CD4-positive, alpha-beta T cell (primary cell): ENCODE measurements at places on chromosomes 2 and 18.

DNA sequence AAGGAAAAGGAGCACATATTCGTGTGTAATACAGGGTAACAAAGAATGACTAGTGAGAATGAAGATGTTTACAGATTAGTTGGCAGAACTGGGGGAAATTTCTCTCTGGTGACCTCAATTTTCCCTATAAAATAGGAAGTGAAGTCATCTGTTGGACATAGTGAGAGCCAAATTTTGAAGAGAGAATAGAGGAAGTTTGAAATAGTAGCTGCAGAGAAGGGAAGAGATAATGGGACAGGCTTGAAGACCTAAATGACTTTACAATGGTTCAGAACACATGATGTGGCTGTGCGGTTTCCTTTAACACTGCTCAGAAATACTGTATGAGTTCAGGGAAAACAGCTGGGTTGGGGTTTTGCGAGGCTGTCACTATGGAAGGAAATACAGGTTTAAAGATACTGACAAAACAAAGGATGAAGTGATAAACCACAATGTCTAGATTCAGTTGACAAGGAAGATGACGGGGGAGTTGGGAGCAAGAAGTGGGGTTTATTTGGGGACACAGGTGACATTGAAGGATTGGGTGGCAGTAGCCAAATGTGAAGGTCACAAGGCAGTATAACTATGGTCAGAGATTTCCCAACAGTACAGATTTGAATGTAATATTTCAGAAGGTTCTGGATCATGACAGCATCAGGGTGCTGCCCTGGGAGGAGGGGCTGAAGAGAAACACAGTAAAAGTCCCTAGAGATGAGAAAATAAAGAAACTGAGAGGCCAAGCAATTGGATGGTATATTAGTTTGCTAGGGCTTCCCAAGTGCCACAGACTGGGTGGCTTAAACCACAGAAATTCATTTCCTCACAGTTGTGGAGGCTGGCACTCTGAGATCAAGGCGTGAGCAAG is 82.6 kb upstream of the TANK start:
- peak; percentile 18 for DNase-seq

DNA sequence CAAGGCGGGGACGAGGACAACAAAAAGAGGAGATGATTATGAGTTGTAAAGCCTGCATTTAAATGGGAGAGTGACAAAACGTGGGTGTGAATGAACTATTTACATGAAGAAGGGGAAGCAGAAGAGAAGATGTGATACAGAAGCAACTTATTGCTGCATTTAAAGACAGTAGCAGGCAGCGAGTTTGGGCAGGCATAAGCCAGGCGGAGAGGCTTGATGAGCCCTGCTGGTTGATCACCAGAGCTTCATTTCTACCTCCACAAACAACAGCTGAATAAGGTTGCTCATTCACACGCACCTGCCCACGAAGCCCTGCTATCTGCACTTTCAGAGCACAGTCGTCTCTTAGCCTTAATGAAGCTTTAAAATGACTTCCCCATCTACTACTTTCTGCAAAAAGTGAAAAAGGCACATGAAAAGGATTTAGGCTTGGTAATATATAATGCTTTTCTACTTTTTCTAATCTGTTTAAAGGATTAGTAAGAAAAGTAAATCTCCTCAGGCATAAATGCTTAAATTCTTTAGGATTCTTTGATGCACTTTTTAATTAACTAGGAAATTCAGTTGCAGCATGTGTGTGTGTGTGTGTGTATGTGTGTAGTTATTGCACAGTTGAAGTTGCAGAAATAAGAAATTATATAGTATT is 3.1 kb downstream of the SLC38A11 start:
- no peak for DNase-seq

DNA sequence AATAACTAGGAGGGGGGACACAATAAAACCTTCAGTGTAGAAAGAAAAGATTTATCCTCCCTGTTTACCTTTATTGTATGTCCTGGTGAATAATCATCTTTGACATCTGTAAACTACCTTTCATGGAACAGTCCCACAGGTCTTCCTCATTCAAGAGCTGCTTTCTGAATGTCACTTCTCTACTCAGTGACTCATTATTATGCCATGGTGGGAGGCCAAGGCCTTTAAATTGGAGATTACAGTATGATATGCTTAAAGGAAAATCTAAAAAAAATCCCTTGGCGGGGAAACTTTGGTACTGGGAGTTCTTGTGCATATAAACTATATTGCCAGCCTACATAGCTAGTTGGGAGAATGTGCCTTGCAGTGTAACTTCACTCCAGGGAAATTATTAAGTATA is 713.0 kb downstream of the TDRD15 start:
- DNase-seq: no peak

DNA sequence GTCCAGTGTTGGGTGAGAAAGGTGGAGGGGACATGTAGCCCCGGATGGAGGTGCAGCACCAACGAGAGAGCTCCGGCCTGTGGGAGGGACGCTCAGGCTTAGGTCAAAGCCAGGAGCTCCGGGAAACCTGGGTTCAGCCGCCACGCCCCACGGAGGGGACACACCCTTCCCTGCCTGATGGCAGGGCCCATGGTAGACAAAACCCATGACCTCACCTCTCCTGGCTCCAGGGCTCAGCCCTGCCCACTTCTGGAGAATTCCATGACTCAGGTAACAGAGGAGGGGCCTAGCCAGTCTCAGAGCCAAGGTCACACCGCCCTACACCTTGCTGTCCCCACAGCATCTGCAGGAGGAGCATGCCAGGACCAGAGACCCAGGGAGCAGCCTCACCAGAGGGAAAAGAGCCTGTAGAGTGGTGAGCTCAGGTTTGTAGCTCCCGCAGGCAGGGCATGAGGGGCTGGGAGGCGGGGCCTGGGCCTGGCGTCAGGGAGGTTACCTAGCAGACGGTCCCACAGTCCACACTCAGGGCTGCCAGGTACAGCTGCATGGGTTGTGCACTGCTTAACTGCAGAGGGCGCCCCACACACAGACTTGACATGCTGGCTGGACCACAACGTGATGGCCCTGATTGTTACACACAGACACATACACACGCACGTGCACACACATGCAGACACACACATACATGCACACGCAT is 70.8 kb upstream of the SMAD7 start:
- DNase-seq: peak; percentile 28

DNA sequence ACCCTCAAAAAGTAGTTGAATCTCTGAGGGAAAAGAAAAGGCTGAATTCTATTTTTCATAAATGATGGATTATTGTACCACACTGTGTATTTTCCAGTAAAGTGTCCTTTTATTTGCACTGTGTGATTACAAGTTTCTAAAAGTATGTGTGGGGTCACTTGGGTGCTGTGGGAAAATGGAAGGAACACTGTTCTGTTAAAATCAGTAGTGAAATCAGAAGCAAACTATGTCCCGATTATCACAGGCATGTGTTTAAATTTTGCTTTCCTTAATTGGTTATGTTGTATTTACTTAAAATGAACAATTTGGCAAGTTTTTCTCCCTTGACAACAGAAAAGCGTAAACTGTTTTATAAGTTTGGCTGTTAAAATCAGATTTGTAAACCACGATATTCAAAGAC is 353.1 kb downstream of the ARHGAP15 start:
- no peak for DNase-seq

GRCh38 chr2:28647682-28648081 is 103.9 kb upstream of the PPP1CB start:
- DNase-seq: no peak

DNA sequence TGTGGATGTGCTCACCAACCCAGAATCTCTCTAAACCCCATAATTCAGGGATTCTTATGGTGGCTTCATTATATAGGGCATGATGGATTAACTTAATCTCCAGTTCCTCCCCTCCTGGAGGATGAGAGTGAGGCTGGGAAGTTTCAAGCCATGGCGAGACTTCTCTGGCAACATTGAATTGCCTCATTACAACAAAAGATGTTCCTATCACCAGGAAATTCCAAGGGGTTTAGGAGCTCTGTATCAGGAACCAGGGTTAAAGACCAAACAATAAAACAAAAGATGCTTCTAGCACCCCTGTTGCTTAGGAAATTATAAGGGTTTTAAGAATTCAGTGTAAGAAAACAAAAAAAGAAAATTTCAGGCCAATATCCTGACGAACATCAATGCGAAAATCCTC is 100.1 kb downstream of the NAB1 start:
- DNase-seq: no peak

DNA sequence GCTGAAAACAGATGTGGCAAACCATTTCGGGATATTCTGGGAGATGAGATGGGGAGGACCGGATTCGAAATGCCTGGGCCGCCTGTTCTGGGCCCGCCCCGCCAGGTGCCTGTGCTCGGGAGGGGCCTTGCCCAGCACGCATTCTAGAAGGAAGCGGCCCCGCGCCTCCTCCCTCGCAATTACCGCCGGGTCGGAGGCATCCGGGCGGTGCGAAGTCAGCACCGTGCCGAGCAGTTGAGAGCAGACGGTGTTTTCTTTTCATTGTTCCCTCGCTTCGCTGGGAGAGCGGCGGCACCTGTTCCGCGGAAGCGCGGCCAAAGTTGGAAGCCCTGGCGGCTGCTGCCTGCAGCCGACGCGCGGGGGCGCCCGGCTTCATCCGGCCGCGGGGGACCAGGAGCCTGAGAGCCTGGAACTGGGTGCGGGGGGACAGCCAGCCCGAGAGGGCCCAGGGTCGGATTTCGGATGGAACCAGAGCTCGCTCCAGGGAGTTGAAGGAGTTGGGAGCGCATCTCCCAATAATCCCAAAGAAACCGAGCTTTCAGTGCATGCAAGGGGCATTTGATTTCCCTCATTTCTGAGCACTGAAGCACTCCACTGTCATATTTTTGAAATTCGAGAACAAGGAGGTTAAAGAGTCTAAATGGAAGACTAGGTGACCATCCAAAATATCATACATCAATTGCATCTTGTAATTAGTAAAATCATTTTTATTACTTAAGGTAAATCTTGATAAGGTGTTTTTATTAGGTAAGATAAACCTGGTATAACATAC is 241.8 kb upstream of the RAB12 start:
- DNase-seq: peak; percentile 15

DNA sequence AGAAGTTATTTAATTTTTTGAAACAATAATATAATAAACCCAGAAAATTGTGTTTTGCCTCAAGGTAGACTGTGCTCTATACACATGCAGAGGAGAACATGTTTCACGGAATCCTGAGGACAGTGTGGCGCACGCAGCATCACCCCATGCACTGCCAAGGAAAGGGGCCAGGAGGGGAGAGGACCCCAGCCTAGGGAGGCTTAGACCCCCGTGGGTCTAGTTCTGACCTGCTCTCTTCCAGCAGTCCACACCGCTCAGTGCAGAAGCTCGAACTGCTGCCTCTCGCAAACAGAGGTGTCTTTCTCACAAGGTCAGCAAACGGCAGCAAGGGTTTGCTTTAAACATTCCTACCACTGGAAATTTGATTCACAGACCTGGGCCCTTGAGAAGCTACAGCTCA is 51.5 kb upstream of the KIDINS220 start:
- DNase-seq: no peak

GRCh38 chr2:37975808-37976207 is 50.7 kb downstream of the RMDN2 start:
- no peak for DNase-seq

GRCh38 chr2:46460241-46460921 is 19.0 kb upstream of the TMEM247 start:
- no peak for DNase-seq

GRCh38 chr2:175036582-175037018 is 31.4 kb upstream of the CHN1 start:
- DNase-seq: no peak
